ENCODE measurements at places on chromosomes 6 and 20.
A peak's percentile ranks its signal among the peaks of the same experiment; 100 is the strongest.

DNA sequence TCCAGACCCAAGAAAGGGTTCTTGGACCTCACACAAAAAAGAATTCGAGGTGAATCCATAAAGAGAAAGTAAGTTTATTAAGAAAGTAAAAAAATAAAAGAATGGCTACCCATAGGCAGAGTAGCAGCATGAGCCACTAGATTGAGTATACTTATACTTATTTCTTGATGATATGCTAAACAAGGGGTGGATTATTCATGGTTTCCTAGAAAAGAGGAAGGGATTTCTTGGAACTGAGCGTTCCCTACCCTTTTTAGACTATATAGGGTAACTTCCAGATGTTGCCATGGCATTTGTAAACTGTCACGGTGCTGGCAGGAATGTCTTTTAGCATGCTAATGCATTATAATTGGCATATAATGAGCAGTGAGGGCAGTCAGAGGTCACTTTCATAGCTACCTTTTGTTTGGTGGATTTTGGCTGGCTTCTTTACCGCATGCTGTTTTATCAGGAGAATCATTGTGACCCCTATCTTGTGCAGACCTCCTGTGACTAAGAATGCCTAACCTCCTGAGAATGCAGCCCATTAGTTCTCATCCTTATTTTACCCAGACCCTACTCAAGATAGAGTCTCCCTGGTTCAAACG is 44.3 kb downstream of the TENT5A start:
- DNase-seq, result no peak

- DNase-seq, result no peak
Observed at GRCh38 chr6:127585123-127585522, 8.1 kb downstream of the C6orf58 start.

DNA sequence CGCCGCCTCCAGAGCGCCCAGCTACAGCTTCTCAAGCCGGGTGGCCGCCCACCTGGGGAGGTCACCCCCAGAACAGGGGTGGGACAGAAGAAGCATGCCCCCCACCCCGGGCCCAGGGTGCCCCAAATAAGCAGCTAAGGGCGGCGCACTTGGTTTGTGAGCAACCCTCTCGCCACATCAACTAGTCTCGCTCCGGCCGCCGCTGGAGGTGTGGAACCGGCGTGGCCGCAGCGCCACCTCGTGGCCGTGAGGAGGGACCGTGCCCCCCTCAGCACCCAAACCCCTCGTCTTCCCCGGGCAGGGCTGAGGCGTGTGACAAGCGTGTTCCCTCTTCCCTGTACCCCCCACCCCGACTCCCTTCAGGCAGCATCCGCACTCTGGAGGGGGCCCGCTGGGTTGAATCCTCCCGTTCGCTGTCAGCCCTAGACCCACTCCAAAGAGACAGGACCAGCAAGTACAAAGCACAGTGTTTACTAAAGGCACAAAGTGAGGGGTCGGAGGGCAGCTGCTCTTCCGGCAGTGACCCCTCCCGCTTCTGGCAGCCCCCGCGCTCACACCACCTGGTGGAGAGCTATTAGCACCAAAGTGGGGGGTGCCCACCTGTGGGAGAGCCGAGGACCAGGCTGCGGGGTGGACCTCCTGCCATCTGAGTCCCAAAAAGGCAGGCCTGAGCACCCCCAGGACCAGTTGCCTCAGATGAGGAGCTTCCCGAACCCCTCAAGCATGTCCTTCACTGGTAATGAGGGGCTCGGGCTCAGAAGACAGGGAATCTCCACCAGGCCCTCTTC is 45.4 kb downstream of the MDFI start:
- DNase-seq, result peak; percentile 36

- DNase-seq, result no peak
Observed at GRCh38 chr6:68226460-68226859, 408.6 kb upstream of the ADGRB3 start.

DNA sequence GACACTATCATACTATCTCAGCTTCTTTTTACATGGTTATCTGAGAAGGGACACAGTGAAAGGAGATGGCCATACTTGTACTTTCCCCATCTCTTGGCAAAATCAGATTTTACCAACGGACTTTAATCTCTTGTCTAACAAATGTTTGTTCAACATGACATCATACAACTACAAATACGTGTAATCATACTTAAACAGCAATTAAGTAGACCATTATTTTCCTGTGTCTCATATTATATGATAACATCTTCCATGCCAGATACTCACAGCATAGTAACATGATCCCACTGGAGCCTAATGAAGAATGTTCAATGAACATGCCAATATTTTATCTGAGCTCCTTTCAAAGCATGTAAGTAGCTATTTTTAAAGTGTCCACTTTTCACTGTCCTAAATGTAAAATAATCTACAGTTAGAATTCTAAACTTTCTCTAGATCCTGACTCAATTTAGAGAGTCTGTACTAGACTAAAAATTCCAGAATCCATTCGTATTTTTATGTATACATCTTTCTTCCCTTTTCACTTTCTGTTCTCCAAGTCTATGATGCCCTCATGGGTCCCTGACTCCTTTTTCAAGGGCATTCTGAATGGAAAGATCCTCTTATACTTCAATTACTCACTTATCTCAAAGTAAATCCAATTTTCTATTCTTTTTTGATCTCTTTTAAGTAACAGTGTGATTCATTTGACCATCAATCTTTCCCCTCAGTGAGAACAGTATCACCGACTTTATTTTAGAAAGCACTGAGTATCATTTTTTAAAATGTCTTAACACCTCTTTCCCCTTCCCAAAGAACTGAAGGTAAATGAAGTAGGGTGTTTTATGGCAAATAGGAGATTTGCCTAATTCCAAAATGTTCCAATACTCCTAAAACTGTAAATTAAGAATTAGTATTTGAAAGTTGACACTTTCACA is 133.5 kb downstream of the CDK19 start:
- DNase-seq, result no peak
